T-helper 2 cell (primary cell): ENCODE measurements at places on chromosomes 4 and X.

GRCh38 chrX:1546691-1547251 lies 9.8 kb upstream of the P2RY8 start:
- no peak for DNase-seq

DNA sequence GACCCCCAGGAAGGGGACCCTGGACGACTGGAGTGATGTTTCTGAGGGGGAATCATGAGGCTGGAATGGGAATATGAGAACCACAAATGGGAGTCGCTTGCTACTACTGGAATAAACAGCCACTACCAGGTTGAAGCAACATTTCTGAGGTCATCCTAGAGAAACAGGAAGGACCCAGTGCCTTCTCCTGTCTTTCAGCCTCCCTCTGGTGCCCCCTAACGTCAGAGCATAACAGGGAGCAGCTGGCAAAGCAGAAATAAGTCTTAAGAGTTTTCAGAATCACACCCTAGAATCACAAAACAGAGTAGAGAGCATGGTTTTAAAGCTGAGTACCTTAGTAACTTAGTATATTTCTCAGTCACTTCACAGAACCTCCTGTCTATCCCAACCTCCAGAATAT lies 347.8 kb upstream of the PITX2 start:
- no peak for DNase-seq

DNA sequence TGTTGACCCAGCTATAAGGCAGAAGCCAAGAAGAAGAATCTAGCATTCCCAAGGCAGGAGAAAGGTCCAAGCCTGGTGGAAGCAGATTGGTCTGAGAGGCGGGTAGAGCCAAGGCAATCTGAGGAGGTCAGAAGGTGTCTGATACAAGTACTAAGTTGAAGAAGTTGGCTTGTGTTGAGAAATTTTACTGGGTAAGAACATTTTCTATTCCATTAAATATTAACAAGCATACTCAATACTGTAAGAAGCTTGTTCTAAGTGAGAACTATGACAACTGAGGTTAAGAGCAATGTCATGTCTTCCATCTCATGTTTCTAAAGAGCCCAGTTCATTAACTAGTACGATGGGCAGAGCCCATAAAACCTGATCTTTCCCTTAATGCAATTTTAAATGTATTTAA lies 75.0 kb downstream of the FAM13A start:
- no peak for DNase-seq

GRCh38 chr4:84673475-84674240 lies 90.7 kb downstream of the CDS1 start:
- DNase-seq: no peak

DNA sequence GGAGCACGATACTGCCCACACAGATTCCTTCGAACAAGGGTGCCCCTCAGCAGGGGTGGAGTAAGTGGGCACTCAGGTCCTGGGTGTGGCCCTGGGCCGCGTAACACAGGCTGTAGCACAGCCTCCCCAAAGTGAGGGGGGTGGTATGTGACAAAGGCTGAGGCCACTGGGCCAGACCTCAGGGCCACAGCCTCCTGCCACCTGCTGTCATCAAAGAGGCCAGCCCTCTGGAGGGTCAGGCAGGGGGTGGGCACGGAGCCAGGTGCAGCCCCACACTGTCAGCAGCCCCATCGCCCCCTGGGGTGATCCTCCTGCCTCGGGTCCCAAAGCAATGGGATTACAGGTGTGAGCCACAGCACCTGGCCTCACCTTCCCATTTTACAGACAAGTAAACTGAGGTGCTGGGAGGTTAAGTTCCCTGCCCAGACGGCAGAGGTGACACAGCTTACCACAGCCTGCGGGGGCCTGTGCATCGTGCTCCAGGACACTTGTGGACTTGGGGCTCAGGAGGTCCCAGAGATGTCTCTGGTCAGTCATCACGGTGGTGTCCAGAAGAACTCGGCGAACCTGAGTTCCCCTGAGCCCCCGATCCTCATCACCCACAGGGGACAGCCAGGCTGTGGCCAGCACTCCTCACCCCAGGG lies 27.5 kb upstream of the MXD4 start:
- DNase-seq: no peak

DNA sequence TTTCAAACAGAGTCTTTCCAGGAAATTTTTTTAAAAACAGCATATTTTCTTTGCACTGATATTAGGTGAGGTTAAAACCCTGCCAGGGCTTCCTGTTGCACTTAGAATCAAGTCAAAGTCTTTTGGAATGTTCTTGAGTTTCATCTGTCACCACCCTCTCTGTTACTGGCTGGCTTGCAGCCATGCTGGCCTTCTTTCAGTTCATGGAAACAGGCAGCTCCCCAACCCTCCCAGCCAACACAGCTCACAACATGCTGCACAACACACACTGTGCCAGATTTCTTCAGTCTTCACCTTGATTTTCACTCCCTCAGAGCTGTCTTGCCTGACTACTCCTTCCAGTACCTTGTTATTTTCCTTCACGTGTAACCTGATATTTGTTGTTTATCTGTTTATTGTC lies 129.5 kb downstream of the KCNIP4 start:
- no peak for DNase-seq

DNA sequence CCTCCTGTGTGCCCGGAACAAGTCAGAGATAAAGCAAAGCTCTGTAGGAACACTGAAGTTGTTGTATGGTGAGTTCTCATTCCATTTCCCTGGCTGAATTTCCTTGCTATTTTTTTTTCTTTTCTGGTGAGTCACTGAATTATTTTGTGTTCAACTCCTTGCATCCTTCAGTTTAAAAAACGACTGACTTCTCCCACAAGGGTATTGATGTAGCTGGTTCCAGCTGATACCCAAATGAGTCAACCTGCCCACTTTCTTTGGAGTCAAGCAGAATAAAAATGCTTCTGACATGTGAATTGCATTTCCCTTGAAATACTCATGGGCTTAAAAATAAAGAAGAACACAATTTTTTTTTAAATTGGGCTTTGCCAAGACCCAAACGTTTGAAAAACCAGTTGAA lies 85.5 kb downstream of the SHOX start:
- DNase-seq: no peak

- no peak for DNase-seq
Measured at GRCh38 chr4:172648471-172648870, 520.1 kb upstream of the GALNT7 start.

- DNase-seq: no peak
Measured at GRCh38 chr4:23903859-23904438, 14.1 kb upstream of the PPARGC1A start.

DNA sequence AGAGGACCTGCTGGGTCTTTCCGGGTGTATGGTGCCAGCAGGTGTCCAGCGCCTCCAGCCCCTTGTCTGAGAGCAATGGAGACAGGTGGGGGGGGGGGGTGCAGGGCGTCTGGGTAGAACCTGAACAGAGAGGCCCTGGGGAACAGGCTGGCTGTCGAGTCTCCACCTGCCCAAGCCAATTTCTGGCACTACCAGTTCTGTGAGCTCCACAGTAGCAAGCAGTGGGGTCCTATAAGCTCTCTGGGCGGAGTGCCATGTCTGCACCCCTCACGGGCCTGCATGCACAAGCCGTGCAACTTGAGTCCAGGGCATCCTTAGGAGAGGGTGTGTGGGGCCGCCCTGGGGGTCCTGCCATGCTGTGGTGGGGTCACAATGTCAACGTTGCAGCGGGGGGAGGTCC lies 10.1 kb upstream of the FGFR3 start:
- DNase-seq: no peak

DNA sequence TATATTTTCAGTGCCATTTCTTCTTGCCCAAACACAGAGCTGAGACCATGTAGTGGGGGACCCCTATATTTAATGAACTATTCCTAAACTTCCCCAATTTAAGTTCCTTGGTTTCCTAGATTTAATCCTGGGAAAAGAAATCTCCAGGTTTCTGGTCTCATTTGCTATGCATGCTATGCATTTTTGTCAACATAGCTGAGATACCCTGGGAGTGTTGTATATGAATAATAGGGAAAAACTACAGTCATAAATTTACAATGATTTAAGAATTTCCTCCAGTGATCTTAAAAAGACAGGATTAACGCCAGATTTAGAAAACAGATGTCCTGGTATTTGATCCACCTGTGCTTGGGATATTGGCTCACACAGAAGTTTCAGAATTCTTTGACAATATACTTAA lies 136.8 kb upstream of the RAPGEF2 start:
- no peak for DNase-seq

- DNase-seq: no peak
Measured at GRCh38 chrX:116490104-116490503, 27.3 kb upstream of the CT83 start.

DNA sequence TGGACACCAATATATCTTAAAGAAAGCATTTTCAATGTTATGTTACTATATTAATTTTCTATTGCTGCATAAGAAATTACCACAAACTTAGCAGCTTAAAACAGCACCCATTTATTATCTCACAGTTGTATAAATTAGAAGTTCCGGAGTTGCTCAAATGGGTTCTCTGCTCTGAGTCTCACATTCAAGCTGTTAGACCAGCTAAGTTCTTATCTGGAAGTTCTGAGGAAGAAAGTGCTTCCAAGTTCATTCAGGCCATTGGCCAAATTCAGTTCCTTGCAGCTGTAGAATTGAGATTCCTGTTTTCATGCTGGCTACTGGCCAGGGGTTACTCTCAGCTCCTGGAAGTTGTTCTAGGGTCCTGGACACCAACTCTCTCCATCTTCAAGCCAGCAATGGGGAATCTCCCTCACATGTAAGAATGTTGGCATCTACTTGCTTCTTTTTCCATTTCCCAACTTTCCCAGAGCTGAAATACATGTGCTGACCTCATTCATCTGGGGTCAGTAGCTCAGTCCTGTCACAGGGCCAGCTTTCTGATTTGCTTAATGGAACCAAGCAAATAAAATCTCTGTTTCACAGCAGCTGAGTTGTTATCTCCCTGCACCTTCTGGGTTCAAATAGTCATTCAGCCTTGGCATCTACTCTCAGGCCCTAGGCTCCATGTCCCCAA lies 99.6 kb upstream of the INTU start:
- DNase-seq: no peak

DNA sequence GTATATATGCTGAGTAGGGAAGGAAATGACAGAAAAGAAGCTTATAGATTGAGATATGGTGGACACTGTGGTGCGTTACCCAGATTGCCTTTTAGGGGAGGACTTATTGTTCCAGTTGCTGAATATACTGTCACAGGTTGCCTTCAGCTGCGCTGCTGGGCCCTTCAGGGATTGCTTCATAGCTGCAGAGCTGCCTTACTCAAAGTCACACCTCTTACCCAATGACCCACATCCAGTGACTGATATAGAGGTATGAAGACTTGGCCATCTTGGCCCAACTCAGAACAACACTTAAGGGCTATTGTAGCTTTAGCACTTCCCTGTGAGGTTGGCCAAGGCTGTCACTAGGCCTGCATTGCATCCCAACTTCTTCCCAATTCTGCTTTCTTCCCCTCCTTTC lies 63.4 kb upstream of the TMEM164 start:
- no peak for DNase-seq

- DNase-seq: no peak
Measured at GRCh38 chrX:120857240-120857639, 18.4 kb downstream of the CT47B1 start.

- no peak for DNase-seq
Measured at GRCh38 chrX:96704629-96705028, 20.0 kb downstream of the DIAPH2 start.

DNA sequence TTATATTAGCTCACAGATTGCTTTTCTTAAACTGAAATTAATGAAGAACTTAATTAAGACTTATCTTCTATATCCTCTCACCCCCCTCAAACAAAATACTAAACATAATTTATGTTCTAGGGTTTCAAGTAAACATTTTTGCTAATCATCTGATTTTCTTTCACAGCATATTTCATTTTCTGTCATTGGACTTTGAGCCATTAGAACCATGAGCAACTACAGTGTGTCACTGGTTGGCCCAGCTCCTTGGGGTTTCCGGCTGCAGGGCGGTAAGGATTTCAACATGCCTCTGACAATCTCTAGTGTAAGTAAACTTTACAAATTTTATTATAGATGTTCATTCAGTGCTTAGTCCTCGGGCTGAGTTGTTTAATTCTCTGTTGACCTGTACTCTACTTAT lies 3.3 kb downstream of the PDLIM5 start:
- DNase-seq: no peak

DNA sequence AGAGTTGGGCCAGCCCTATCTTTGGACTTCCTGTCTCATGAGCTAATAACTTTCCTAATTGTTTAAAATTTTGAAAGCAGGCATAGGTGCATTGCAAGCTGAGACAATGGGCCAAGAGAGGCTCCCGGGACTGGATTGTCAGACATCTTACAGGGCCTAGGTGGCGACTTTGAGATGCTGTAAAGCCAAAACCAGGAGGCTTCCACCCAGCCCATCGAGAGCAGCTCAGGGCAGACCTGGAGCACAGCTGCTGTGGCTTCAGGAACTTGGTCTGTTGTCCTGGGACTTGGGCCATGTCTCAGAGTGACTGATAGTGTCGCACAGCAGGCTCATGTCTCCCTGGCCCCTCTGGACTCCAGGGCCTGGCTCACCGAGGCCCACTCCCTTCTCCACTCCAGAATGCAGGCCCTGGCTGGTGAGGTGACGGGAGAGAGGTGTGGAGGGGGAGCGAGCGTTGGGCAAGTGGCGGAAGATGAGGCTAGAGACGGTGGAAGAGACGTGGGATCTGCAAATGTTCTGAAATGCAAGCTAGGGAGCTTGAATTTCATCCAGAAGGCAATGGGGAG lies 24.1 kb upstream of the MTM1 start:
- no peak for DNase-seq

GRCh38 chr4:150784305-150784704 lies 202.4 kb downstream of the MAB21L2 start:
- no peak for DNase-seq

GRCh38 chr4:154019811-154020210 lies 230.9 kb upstream of the SFRP2 start:
- DNase-seq: no peak

- no peak for DNase-seq
Measured at GRCh38 chr4:151718984-151719955, 41.5 kb downstream of the GATB start.

DNA sequence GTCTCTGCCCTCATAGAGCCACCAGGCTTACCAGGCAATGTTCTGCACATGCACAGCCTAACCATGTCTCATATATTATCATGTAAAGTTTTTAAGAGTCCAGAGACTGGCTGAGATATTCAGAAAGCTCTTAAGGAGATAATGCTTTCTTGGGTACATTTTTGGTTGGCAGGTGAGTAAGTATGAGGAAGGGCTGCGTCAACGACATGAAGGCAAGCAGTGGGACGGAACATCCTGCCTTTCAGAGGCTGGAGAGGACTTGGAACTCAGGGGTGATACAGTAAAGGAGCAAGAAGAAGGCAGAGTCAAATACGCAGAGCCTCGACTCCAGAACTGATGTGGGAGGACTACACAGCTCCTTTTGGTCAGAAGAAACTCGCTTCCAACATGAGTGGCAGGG lies 74.8 kb upstream of the MTNR1A start:
- DNase-seq: no peak

DNA sequence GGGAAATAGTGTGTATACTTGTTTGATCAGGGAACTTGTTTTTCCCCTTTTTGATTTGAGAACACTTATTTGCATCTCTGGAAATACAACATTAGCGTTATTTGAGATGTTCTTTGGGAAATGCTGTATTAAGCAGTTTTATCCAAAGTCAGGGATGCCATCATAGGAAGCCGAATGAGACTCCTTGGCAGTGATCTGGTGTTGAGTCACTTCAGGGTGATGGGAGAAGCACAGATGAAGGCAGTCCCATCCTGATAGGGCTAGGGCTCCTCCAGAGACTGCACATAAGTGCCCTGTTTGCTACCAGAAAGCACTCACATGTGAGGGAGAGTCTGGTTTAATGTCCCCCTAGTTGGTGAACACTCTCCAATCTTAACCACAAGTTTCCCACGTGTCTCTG lies 62.3 kb downstream of the IL1RAPL1 start:
- no peak for DNase-seq
